ENCODE measurements at places on chromosomes 16 and 17.

DNA sequence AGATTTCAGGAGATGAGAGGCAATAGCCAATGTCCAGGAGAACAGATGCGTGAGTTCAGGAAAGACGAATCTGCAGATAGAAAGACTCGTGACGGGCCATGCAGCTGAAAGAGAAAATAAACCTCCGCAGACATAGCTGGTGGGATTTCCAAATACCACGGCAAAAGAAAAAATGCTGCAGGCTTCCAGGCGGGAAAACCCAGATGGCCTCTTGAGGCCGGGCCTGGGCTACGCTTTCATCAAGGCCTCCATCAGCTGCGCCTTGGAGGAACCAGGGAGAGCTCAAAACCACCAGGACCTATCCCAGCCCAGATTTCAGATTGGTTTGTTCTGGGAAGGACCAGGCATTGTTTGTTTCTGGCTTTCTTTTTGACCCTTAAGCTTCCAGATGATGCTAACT is 16.7 kb downstream of the CCDC40 start:
- no peak for DNase-seq

GRCh38 chr17:47651704-47652103 is 2.0 kb downstream of the KPNB1 start:
- DNase-seq: no peak

- no peak for DNase-seq
Measured at GRCh38 chr16:10114409-10114808, 67.8 kb downstream of the GRIN2A start.

DNA sequence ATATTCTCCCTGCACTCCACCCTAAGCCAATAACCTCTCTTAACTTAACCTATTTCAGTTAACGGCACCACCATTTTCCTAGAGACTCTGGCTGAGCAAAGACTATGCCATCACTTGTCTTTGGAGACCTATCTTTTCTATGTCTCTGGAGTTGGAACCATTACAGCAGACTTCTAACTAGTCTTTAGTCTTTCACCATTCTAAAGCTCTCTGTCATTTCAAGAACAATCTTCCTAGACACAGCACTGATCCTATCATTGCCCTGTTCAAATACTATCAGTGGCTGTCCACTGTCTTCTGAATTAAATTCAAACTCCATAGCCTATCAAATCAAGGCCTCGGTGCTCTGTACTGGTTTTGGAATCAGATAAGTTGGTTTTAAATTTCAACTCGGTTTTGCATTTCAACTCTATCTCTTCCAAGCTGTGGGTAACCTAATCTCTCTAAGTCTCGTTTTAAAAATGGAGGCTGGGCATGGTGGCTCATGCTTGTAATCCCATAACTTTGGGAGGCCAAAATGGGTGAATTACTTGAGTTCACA is 31.9 kb downstream of the RNF43 start:
- no peak for DNase-seq

- DNase-seq: peak; percentile 24
Measured at GRCh38 chr16:86026916-86027315, 128.0 kb downstream of the IRF8 start.

DNA sequence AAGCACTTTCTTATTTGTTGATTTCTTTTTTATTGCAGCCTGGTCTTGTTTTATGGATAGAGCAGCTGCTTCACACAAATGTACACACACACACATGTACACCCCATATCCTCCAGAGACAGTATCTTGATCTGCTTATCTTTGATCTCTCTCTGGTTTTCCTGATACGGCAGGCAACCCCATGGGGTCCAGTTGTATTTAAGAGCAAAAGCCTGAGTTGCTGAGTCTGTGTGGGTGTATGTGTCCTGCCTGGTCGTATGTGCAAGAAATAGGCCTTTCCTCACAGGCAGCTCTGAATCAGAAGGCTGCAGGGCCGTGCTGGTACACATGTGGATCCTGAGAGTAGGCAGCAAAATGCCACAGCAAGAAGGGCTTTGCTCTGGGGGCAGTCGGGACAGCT is 14.6 kb upstream of the LGALS9 start:
- no peak for DNase-seq

DNA sequence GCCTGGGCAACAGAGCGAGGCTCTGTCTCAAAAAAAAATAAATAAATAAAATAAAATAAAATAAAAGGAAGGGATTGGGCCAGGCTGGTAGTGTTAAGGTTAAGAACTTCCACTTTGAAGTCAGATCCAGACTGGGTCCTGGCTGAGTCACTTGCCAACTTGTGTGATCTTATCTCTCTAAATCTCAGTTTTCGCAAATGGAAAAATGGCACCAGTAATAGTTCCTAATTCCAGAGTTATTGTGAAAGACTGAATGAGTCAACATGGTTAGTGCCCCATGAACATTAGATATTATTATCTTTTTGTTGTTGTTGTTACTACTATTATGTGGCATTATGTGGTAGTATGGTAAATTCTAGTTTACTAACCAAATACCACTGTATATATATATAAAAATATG is 188.0 kb upstream of the AXIN2 start:
- DNase-seq: no peak

DNA sequence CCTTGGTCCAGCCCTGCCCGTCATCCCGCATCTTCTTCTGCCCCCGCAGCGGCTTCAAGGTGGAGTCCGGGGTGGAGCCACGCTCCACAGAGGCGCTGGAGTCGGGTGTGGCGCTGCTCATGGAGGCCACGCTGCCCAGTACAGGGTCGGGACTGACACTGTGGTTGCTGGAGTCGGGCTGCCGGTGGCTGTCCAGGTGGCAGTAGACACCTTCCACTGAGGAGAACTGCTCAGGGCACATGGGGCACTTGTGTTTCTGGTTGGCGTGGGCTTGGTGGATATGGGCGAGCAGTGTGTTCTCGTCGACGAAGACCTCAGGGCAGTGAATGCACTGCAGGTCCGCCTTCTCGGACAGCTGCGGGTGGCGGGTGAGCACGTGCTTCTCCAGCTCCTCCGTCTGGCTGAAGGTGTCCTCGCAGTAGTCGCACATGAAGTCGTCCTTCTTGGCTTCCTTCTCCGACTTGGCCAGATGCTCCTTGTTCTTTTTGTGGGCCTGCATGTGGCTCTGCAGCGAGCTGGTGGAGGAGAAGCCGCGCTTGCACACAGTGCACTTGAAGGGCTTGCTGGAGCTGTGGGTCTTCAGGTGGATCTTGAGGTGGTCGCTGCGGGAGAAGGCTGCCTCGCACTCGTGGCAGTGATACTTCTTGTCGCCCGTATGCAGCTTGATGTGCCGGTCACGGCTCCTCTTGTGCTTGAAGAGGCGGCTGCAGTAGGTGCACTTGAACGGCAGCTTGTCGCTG is 217.8 kb downstream of the ZNF423 start:
- DNase-seq: no peak

GRCh38 chr16:74582970-74583369 is 23.9 kb downstream of the GLG1 start:
- no peak for DNase-seq

GRCh38 chr17:74682471-74683190 is 30.1 kb downstream of the CD300LF start:
- no peak for DNase-seq

DNA sequence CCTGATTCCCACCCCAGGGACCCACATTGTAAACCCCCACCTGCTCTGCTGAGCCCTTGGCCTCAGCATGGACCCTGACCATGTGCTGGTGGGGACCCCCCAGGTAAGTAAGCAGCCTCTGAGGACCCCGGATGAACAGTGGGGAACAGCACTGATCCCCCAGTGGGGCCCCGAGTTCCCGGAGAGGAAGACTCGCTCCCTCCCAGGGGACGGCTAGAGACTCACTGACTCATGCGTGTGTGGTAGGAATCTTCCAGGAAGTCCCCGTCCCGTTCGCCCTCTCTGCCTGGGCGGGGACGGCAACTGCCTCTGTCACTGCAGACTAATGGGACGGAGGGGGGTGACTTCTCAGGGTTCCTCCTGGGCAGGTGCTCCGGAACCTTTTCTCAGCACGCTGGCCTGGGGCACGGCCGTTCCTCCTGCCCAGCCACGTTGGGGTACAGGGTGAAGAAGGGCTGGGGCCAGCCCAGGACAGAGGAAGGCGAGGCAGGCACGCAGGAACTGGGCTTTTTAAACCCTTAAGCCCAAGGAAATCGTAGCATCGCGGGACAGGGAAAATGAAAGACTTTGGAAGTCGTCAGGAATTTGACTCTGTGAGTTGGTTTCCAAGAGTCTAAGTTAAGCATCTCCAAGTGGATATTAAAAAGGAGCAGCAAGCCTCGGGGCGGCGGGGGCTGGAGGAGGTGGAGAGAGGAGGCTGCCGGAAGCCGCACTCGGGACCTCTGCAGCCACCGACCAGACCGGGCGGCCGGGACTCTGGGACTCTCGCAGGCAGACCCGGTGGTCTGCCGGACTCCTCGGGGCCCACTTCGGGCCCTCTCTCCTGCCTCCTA is 178.7 kb downstream of the SEC14L1 start:
- DNase-seq: peak; percentile 92

- no peak for DNase-seq
Measured at GRCh38 chr17:2905696-2906501, 109.7 kb downstream of the RAP1GAP2 start.

DNA sequence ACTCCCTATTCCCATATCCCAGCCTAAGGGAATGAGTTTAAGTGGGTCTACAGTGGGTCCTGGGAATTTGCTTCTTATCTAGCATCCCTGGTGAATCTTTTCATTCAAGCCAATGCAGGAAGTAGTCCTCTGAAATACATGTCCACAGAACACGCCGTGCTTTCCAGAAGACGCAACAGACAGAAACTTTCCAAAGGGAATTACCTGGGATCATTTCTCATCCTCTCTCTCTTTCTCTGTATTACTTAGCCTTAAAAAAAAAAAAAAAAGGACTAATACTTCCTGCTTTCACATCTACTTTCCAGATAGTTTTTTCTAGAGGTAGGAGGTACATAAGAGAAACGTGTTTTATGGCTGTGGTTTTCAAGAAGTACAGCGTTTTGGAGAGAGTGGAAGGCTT is 499.0 kb downstream of the MAF start:
- DNase-seq: no peak

DNA sequence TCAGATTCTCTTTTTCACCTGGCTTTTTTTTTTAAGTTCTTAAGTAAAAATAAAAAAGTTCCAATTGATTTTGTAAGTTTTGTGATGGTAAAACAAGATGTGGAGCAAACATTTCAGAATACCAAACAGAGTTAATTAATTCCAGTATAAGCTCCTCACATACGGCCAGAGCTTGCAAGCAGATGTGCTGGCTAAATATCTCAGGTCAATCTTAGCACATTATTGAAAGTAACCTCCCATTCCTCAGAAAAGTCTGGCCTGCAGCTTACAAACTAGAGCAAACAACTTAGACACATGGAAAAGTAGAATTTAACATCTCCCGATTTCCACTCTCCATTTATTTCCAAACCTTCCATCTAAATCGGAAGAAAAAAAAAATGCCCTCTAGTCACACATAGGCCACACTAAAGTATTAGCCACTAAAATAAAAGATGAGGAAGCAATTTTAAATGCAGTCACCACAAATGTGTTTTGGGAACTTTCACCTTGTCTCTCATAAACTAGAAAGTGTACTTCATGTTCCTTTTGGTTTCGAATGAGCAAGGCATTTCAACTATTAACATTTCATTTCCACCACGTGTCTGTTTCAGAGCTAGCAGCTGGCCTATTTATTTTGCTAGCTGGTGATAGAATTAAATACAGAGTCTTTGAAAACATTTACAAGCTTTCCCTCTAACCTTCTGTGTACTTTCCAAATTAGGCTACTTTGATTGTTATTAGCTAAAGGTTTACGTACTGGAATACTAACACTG is 143.3 kb downstream of the STX8 start:
- no peak for DNase-seq

DNA sequence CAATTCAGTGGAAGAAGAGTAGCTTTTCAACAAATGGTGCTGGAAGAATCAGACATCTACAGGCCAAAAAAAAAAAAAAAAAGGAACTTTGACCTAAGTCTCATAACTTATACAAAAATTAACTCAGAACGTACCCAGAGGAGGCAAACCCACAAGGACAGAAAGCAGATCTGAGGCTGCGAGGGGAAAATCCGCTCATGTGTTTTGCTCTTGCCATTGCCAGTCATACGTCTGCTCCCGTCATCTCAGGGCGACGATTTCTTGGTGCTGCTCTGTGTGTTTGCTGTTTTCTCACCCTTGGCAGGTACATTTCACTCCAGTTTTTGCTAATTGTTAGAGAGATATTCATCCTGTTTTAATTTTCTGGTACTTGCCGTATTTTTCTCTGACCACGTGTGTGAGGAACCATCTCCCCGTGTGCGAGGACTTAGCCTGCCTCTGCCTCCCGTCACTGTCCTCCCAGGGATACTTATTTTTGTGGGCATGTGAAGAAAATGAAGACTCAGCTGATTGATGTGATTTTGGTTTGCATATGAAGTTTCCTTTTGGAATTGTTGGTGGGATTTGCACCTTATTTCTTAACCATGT is 33.4 kb upstream of the ACSF3 start:
- DNase-seq: no peak

DNA sequence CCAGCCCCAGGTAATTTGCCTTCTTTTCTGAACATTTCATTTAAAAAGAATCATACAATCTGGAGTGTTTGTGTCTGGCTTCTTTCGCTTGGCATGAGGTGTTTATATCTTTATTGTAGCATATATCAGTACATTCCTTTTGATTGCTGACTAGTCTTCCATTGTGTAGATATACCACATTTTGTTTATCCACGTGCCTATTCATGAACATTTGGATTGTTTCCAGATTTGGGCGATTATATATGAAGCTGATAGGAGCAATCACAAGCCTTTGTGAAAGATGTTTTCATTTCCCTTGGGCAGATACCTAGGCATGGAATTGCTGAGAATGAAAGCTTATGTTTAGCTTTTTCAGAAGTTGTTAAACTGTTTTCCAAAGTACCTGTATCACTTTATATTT is 120.3 kb downstream of the AATF start:
- no peak for DNase-seq

DNA sequence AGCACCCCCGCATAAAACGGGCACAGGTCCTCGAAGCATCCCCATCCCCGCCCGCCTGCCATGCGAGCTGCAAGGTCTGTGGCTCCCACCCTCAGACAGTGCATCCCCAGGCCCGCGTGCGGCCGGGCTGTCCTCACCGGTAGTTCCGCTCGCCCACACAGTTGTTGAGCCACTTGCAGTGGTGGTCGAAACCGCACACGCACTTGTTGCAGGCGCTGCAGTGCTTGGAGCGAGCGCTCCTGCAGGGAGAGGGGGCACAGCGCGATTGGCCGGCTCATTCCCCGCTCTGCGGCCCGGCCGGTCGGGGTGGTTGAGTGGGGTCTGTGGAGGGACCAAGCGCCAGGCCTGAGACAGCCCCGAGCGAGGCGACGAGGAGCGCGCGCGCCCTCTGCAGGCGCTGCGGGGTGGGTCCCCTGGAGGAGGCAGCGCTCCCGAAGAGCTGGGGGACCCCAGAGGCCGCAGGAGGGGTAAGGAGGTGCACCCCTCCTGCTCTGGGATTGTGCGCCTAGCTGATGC is 6.0 kb upstream of the TPPP3 start:
- DNase-seq: no peak
